ENCODE measurements at places on chromosomes 16 and 17. TPM values are rescaled to one million over a fixed set of nuclear protein-coding genes. Genes with fewer than 3 reads are reported as not detected.

MFAP4 gene
- total RNA-seq = 21.4 TPM

ABCA9 gene
- 1.1 TPM for total RNA-seq

MFSD11 gene
- total RNA-seq = 16.8 TPM

CNTNAP1 gene
- 0.76 TPM for total RNA-seq

DPEP1 gene
- total RNA-seq = 1.7 TPM

SRCIN1 gene
- 0.52 TPM for total RNA-seq

SLC16A6 gene
- 2.0 TPM for total RNA-seq

TSNAXIP1 gene
- 0.76 TPM for total RNA-seq

PPP1R27 gene
- 0.28 TPM for total RNA-seq

ZDHHC7 gene
- 19.0 TPM for total RNA-seq

TMEM235 gene
- 1.8 TPM for total RNA-seq

AXIN2 gene
- 27.1 TPM for total RNA-seq

UNKL gene
- 10.5 TPM for total RNA-seq

LRRC36 gene
- 0.19 TPM for total RNA-seq

CHRNE gene
- total RNA-seq = 0.24 TPM

SALL1 gene
- under 0.01 TPM for total RNA-seq

ZPBP2 gene
- not detected for total RNA-seq

GRB2 gene
- 79.4 TPM for total RNA-seq

APOH gene
- total RNA-seq = 0.33 TPM

EVPL gene
- 0.33 TPM for total RNA-seq

C17orf50 gene
- 0.09 TPM for total RNA-seq

C1QTNF8 gene
- total RNA-seq = not detected

HMOX2 gene
- total RNA-seq = 54.0 TPM

TMIGD1 gene
- total RNA-seq = not detected

SLC12A3 gene
- 0.52 TPM for total RNA-seq

NLRC3 gene
- 18.8 TPM for total RNA-seq

OTOA gene
- 0.28 TPM for total RNA-seq

CDH3 gene
- total RNA-seq = 45.6 TPM

COTL1 gene
- 117 TPM for total RNA-seq

CCT6B gene
- total RNA-seq = 1.3 TPM

RDM1 gene
- 5.7 TPM for total RNA-seq

NHLRC4 gene
- total RNA-seq = 5.5 TPM

NACA2 gene
- total RNA-seq = 0.19 TPM

CX3CL1 gene
- 1.4 TPM for total RNA-seq

GUCY2D gene
- total RNA-seq = 0.05 TPM

MTHFSD gene
- 11.0 TPM for total RNA-seq

SBK1 gene
- total RNA-seq = 2.0 TPM

SULT1A4 gene
- 4.7 TPM for total RNA-seq

OR3A2 gene
- total RNA-seq = 0.52 TPM

DHX58 gene
- total RNA-seq = 23.8 TPM

E2F4 gene
- 47.7 TPM for total RNA-seq

TBC1D3G gene
- not detected for total RNA-seq
